ENCODE measurements at places on chromosomes 1 and 21.

DNA sequence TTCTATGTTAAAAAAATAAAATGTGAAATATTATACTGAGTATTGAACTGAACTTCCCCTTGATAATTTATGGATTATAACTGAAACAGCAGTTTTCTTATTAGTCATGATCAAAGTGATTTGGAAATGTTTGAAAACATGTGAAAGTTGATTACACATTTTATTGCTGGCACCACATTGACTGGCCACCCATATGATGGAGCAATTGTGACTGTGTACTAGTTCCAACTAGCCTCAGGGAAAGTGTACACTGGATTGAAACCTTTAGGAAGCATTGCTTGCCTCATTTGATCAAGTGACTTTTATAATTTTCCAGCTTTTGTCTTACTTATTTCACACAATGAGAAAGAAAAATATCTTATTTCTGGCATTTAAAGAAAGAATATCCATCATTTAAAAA is 128.0 kb upstream of the ADGRL2 start:
- DNase-seq, result no peak

DNA sequence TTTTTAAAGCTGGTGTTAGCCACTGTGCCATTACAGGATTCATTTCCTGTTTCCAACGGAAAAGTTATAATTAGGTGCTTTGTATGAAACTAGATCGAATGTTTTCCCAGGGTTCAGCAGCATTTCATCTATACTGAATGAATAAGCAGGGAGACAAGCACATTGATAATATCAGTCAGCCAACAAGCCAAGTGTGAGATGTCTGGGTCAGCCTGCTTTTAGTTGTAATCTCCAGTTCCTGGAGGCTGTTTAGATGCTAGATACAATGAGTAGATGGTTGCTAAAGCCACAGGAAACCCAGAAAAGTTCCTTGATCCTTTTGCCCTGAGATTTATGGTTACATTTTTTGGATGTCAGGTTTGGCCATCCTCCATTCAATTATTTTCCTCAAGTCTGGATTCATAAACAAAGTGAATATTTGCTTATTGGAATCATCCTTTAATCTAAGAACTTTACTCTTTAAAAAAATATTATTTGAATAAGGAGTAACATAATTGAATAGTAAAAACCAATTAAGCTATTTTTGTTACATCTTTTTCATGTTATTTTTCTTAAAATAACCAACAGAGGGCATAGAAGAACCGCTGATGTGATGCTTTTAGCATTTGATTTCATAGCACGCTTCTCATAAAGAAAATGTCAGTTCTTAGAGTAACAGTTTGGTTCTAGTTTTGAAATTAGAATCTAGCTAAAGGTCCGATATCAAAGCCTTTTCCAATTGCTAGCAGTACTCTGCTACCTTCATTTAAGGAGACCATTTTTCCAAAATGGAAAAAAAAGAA is 76.6 kb downstream of the HSPA13 start:
- DNase-seq, result no peak

DNA sequence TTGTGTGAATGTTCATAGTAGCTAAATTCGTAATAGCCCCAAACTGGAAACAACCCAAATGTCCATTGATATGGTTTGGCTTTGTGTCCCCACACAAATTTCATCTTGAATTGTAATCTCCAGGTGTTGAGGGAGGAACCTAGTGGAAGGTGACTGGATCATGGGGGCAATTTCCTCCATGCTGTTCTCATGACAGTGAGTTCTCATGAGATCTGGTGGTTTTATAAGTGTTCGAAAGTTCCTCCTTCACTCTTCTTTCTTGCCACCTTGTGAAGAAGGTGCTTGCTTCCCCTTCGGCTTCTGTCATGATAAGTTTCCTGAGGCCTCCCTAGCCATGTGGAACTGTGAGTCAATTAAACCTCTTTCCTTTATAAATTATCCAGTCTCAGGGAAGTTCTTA is 11.3 kb downstream of the UBE2G2 start:
- DNase-seq, result no peak

GRCh38 chr21:36322083-36322424 is 2.1 kb downstream of the MORC3 start:
- DNase-seq, result no peak

DNA sequence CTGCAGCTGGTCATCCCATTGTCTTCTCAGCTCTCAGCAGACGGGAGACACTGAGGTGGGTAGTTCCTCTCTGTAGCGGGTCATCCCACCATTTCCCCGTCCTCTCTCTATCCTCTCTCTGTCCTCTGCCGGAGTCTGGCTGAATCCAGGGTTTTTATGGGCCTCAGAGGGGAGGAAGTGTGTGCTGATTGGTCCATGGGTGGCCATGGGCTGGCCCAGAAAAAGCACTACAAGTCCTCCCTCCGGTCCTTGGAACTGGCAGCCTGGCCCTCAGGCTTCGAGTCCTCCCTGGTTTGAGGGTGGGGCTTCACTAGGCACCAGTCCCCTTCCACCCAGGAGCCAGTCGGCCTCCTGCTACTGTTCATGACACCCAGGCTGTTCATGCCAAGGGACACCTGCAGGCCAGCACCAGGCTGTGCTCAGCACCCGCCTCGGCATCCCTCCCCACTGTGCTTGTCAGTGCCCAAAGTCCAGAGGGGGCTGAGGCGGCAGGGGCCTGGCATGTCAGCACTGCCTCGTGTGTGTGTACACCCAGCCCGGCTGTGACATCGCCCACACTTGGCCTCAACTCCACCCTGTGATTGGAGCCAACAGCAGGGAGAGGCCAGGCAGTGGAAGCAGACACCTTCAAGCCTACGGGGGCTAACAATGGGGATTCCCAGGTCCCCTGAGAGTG is 23.0 kb upstream of the LRRC8C start:
- no peak for DNase-seq

DNA sequence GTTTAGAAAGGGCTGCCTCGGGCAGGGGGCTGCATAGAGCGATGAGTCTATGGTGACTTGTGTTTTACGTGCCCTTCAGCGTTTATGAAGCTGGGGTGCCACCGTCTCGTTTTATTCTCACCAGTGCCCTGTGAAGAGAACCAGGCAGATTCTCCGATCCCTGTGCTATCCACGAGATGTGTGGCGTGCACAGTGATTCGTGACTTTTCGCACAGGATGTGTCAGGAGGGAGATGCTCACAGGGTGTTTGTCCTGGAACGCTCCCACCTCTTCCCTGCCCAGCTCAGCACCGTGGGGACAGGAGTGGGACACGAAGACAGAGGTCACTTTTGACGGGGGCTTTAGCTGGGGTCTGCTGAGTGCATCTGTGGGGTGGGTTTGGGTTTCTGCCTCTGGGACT is 54.9 kb upstream of the AJAP1 start:
- DNase-seq, result no peak

DNA sequence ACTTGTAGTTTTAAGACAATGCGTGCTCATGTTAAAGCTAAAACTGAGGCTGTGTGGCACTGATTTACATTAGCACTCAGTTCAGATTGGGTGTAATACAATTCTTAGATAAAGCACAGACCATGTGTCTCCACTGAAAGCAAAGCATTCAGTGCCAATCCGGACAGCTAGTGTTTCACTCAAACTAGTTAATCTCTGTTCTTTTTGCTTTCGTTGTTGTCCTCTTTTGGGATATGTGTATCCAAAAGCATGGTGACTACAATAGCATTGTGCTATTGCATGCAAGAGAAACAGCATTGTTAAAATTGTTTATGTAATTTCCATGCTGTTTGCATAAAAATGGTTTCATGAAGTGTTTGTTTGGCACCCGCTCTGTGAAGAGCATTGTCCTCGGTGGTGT is 54.6 kb downstream of the F3 start:
- no peak for DNase-seq

DNA sequence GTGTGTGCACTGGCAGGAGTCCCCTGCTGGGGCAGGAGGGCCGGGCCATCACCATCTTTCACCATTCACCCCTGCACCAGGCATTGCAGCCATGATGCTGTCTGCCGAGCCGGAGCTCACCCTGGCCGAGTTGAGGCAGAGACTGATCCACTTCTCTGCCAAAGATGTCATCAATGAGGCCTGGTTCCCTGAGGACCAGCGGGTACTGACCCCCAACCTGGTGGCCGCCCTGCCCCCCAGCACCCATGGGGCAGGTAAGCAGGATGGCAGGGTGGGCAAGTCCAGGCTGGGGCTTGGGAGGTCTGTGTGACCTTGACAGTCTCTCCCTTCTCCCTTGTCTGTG is 18.6 kb downstream of the PCSK9 start:
- DNase-seq, result no peak

- no peak for DNase-seq
These were observed 17.7 kb downstream of the CRYZ start for GRCh38 chr1:74715236-74715502.

- no peak for DNase-seq
These were observed 410.1 kb upstream of the PLXNA2 start for GRCh38 chr1:208654241-208654640.

DNA sequence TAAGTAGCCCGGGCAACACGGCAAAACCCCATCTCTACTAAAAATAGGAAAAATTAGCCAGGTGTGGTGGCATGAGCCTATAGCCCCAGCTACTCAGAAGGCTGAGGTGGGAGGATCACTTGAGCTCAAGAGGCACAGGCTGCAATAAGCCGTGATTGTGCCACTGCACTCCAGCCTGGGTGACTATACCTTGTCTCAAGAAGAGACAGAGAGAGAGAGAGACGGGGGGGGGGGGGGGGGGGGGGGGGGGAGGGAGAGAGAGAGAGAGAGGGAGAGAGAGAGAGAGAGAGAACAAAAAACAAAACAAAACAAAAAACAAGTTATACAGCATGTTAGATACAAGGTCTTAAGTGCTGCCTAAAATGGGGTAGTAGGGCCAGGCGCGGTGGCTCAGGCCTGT is 77.8 kb upstream of the ZNF281 start:
- no peak for DNase-seq

DNA sequence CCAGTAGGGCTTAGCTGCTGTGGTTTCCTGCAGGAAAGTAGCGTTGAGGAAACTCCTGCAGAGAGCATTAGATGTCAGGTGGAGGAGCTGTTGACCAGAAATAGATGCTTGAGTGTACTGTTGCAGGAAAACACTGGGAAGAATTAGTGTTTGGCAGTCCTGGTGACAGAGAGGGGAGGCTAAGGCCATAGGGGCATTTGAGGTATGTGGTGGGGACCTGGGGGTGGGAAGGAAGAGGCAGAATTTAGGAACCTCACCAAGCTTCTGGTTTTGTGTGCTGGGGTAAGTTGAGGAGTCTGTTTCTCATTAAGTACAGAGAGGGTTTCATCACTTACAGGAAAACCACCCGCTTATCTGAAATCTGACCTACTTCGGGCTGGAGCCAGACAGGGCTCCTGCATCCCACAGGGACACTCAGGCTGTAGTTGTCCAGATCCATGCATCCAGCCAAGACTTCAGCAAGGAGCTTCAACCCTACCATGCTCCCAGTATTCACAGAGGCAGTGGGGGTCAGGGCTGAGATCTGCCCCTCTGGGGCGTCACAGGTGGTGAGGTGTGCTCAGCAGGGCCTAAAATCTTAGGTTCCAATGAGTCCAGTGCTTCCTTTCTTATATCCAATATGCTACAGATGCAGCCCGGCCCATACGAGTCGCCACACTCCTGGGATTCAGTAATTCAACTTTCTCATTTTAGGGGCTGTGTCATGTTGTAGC is 15.1 kb downstream of the SH2D2A start:
- DNase-seq, result no peak

DNA sequence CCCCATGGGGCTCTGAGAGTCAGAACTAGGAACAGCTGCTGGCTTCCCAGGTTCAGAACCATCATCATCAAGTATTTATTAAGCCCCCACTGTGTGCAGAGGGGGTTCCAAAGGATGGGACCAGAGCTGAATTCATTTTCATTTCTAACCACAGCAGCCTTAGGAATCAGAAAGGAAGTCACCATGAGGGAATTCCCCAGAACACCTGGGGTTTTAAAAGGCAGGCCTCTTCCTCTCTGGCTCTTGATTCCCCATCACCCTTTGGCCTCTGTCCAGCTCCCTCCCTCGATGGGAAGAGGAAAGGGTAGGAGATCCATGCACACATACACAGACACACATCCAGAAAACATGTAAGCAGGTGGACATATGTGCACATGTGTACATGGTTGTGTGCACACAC is 1.3 kb upstream of the KCNN3 start:
- DNase-seq, result no peak

DNA sequence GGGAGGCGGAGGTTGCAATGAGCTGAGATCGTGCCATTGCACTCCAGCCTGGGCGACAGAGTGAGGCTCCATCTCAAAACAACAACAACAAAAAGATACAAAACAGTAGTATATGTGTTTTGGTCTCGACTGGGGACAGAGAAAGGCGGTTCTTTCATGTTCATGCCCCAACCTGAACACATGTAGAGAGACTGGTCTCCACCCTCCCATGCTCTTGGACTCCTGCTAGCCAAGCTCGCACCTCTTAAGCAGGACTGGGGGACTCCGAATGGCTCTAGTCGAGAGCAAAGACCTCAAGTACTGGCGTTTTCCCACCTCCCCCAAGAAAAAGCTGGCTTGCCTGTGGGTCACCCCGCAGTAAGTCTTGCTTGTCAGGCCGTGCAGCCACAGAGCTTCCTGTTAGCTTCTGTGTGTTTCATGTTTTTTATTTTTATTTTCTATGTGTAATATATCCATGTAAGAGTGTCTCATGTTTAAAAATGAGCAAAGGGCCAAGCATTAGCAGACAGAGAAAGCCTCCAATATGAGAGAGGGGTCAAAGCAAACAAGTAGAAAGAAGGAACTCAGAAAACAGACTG is 91.6 kb downstream of the SCCPDH start:
- no peak for DNase-seq

GRCh38 chr1:82492159-82492558 is 691.4 kb downstream of the ADGRL2 start:
- no peak for DNase-seq

DNA sequence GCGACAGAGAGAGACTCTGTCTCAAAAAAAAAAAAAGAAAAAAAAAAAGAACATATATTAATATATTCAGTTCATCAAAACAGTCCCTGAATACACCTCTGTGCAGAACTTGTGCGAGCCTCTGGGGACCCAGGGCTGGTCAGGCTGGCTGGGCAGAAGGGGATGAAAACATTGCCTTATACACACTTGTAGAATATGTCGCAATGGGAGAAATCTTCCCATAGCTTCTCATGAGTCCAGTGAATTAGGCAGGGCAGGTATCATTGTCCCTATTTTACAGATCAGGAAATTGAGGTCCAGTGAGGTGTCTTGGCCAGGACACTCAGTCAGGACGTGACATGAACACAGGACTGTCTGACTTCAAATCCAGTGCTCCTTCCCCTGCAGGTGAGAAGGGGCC is 12.6 kb upstream of the WNT4 start:
- no peak for DNase-seq

GRCh38 chr1:38528623-38529022 is 330.9 kb downstream of the RRAGC start:
- no peak for DNase-seq

GRCh38 chr1:30881319-30882181 is 27.0 kb downstream of the SDC3 start:
- no peak for DNase-seq

GRCh38 chr1:6014130-6014999 is 22.1 kb upstream of the NPHP4 start:
- DNase-seq, result no peak

GRCh38 chr1:115347282-115347681 is 9.2 kb upstream of the NGF start:
- no peak for DNase-seq
